CD8-positive, alpha-beta memory T cell (primary cell): ENCODE measurements at places on chromosomes 12 and 14. TPM values are rescaled to one million over a fixed set of nuclear protein-coding genes. Genes with fewer than 3 reads are reported as not detected.

MARK3 gene
- 92.7 TPM for total RNA-seq

CMKLR1 gene
- total RNA-seq: 0.66 TPM

TPPP2 gene
- total RNA-seq: not detected

RFX4 gene
- total RNA-seq: not detected

IRAK3 gene
- total RNA-seq: 0.22 TPM

KLHDC2 gene
- 29.0 TPM for total RNA-seq

ZDHHC22 gene
- not detected for total RNA-seq

SCNN1A gene
- total RNA-seq: 0.77 TPM

IFNG-AS1 gene
- total RNA-seq: 1.6 TPM

SPATA7 gene
- total RNA-seq: 2.1 TPM

CD163L1 gene
- total RNA-seq: 0.24 TPM
